ENCODE measurements at places on chromosomes 12 and 14.

DNA sequence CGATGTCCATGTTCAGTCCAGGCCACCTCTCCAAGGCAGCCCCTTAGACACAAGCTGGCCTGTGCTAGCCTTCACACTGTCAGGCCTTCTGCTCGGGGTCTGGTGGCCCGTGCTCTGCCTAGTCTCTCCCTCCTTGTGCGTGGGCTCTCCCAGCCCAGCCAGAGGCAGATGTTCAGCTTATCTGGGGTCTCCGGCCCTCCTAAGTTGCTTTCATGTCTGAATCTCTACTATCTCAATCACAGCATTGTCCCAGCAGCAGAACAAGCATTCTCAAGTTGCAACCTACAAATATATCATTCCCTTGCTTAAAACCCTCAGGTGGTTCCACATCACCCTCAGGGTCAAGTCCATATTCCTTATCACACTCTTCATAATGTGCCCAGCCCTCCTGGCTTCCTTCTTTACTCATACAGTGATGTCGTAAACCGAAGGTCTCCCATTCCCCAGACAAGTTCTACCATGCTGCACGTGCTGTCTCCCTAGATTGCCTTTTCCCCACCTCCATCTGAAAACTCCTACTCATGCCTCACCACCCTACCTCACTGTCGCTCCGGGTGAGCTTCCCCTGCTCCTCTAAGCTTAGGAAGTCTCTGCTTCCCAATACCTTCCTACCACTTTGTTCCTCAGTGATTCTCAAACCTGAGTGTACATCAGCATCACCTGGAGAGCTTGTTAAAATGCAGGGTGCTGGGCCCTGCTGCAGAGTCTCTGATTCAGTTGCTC is 1.5 kb downstream of the KRT73 start:
- DNase-seq: no peak

DNA sequence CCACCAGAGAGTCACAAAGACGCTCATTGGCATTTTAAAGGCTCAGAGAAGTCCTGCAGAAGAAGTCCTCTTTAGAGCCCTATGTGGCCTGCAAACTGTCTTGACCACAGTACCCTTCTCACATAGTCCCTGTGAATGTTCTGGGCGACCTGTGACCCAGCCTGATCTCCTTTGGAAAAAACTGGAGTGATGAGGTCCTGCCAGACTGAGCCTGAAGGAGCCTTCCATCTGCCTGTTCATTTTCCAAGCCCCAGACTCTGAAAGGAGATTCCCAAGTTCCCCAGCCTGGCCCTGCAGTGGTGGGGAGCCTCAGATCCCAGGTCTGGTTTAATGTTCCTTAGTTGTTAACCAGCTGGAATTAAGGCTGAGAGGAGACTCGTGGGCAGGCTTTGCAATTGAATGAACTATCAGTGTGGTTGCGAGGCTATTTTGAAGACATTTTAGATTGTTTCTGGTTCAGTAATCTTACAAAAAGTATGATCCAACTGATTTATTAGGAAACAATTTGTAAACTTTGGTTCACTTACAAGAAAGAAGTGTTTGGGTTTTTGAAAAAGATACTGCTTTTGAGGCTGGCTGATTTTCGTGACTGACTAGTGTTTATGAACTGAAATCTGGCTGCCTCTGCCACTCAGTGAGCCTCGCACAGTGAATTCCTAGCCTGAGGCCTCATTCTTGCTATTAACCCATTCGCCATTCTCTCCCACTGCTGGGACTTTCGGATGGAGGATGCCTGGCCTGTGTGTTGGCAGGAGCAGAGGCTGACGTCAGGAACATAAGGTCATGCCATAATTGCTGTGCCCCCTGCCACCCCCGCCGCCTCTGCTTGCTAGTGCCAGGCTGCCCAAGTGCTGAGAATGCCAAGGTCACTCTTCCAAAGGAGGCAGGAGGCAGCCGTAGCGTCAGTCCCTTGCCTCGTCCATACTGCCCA is 249.0 kb downstream of the CACNA1C start:
- DNase-seq: no peak

DNA sequence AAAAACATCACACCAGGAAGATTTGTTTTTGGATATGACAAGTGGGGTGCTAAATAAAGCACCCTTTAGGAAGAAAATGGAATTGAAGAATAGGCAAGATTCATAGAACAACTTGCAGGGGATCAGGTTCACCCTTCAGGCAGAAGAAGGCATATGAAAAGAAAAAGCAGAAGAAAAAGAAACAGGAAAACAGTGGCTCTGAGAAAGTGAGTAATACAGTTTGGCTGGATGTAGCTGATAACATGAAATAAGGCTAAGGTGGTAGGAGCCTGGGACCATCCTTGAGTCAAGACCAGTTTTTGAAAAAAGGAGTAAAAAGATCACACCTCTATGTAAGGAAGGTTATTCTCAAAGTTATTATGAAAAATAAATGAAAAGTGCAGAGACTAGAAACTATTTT is 42.4 kb downstream of the TRIP11 start:
- DNase-seq: no peak

GRCh38 chr14:61561657-61562276 is 133.5 kb upstream of the HIF1A start:
- peak; percentile 19 for DNase-seq

- DNase-seq: no peak
These were observed 186.5 kb downstream of the CHST11 start for GRCh38 chr12:104643093-104643818.

- no peak for DNase-seq
These were observed 7.3 kb upstream of the CNTN1 start for GRCh38 chr12:40684986-40685385.

DNA sequence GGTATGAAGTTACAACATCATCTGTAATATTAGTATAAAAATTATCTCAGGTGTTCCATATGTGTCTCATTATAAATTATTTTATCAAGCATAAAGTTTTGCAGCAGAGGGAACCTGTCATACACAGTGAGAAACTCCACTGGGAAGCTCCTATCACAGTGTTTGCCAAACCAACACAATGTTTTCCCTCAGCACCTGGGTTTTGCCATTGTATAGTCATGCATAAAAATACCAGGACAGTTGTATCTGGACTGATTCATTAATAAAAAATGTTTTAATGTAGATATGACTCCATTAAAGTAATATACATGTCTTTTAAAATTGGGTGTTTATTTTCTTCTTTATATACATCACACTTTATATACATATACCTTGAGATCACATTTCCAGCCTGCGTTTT is 56.6 kb downstream of the METTL25 start:
- no peak for DNase-seq

DNA sequence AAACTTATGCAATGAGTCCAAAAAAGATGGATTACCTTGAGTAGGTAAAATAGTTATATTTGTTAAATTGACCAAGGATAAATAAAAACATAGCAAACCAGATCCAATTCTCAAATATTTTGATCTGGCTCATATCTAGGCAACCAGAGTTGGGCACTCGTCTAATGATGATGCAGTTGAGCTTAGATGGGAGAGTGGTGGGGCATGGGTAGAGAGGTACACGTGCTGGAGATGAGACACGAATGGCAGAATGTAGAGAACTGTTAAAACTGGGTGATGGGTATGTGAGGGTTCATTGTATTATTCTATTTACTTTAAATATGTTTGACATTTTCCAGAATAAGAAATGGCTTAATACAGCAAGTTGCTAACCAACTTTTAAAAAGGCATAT is 7.6 kb upstream of the RNF34 start:
- DNase-seq: no peak

DNA sequence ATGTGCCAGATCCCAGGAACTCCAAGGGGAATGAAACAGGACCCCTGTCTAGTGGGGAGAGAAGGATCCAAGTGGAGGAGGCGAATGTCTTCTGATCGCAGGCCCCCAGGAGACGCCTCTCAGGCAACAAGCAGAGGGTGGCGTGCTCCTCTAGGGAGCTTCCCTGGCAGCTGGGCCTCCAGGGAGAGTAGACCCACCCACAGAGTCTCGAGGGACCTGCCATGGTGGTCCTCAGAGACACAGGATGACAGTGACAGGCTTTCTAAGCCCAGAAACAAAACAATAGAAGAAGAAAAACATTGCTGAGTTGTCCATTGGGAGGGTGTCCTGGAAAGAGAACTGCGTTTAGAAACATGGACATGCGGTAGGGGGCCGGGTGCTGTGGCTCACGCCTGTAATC is 140.6 kb upstream of the MAP1LC3B2 start:
- no peak for DNase-seq

DNA sequence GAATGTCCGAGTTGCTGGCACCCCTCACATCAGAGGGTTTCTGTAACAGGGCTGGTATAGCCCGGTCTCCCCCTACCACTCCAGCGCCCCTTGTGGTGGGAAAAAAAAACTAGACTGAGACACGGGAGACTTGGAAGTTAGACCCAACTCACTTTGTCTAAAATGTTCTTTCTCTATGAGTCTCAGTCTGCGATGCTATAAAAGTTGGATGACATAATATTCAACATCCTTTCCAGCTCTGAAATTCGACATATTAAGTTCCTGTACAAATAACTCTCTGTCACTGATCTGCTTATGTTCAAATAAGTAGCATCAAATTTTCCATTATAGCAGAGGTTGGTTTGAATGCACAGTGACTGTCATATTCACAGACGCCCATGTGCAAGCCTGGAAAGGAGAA is 25.7 kb upstream of the TC2N start:
- no peak for DNase-seq

- DNase-seq: no peak
These were observed 845 bp upstream of the RARG start for GRCh38 chr12:53232646-53233461.

- DNase-seq: no peak
These were observed 77.7 kb downstream of the RBM19 start for GRCh38 chr12:113888435-113888834.

DNA sequence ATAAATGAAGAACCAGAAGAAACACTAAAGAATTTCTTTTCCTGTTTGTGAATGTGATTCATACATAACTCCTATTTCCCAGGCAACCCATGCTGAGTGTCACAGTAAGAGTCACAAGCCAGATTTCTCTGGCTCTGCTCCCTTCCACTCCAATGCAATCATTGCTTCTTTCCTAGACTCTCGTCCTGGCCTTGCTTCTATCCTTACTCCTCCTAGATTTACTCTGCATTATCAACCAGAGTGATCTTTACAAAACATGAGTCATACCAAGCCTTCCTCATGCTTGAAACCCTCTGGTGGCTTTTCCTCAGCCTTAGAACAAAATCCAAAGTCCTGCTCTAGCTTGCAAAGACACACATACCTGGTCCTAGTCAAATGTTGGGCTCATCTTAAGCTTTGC is 13.3 kb downstream of the IL22 start:
- DNase-seq: no peak

GRCh38 chr12:116533343-116534251 is 25.6 kb upstream of the MAP1LC3B2 start:
- DNase-seq: no peak

- DNase-seq: no peak
These were observed 647 bp upstream of the TGFB3 start for GRCh38 chr14:75982266-75983018.

All from NK-92 treated with Interleukin-12 subunit alpha and Interleukin-12 subunit beta, amount 100 ng/mL, for 24 hours (cell line).